CD4-positive, alpha-beta memory T cell (primary cell): ENCODE measurements at places on chromosomes 3 and 15.

- no peak overlapping the region for H3K27ac ChIP-seq
- no peaks in the 10 kb centered on the region for H3K36me3 ChIP-seq
- peaks cover 39% of the 10 kb centered on the region for H3K4me1 ChIP-seq
- no peaks in the 10 kb centered on the region for H3K27me3 ChIP-seq
- DNase-seq = no peak
- H3K4me3 ChIP-seq = no peak overlapping the region
Measured at GRCh38 chr3:18645619-18646018, 220.5 kb upstream of the SATB1 start.

- H3K4me1 ChIP-seq = no peaks in the 10 kb centered on the region
- no peak overlapping the region for H3K27ac ChIP-seq
- no peak for DNase-seq
- H3K27me3 ChIP-seq = no peaks in the 10 kb centered on the region
- no peak overlapping the region for H3K4me3 ChIP-seq
- no peaks in the 10 kb centered on the region for H3K36me3 ChIP-seq
Measured at GRCh38 chr15:99365242-99365641, 114.0 kb downstream of the LRRC28 start.

DNA sequence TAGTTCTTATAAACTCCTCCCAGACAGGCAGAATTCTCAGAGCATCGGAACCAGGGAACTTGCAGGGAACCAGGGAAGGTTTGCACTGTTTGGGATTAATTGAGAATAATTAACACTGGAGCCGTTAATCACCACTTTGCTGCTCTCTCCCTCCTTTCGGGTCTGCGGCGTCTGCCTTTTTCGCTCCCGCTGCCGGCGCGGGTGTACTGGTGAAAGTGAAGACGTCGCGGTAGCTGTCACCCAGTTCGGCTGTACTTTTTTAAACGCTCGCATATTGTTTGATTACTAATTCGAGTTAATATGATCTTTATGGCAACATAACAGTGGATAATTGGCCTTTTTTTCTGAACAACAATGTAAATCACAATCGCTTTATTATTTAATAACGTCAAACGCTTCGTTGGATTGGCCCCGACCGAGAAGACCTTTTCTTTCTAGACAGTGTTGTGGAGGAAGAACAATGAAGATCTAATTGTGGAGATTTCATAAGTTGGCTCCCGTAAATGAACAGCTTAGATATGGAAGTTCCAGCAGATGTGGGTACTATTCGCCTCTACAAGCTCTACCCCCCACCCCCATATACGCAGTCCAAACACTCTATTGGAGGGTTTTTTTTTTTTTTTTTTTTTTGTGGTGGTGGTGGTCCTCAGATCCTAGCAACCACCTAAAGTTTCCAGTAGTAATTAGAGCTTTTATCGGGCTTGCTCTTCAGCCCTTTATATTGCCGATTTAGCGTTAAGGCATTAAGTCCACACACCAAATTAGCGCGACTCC is 12.7 kb downstream of the SOX2 start:
- H3K4me3 ChIP-seq = no peak overlapping the region
- DNase-seq = no peak
- H3K27me3 ChIP-seq = peaks cover 72% of the 10 kb centered on the region
- H3K27ac ChIP-seq = no peak overlapping the region

- H3K36me3 ChIP-seq = no peaks in the 10 kb centered on the region
- no peak overlapping the region for H3K4me3 ChIP-seq
- no peaks in the 10 kb centered on the region for H3K27me3 ChIP-seq
- H3K4me1 ChIP-seq = peaks cover 88% of the 10 kb centered on the region
Measured at GRCh38 chr15:52481915-52482314, 46.8 kb downstream of the MYO5A start.

DNA sequence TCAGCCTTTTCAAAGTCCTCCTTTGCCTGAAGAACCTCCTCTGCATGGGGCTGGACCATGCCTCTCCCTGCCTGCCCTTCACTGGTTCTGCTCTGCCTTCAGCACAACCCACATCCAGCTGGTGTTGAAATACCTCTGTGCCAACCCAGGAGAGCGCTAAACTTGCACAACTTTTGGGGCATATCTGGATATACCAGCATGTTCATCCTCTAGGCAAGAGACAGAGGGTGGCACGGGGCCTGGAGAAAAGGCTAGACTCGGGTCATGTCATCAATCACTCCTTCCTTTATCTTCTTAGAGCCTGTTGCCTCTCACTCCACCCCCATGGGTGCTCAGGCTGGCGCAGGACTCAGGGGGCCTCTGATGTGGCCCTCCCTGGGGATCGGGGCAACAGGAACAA is 4.8 kb downstream of the SEMA4B start:
- H3K4me3 ChIP-seq = no peak overlapping the region
- no peak overlapping the region for H3K27ac ChIP-seq
- no peak for DNase-seq
- H3K4me1 ChIP-seq = peaks cover 32% of the 10 kb centered on the region
- H3K36me3 ChIP-seq = no peaks in the 10 kb centered on the region

- H3K27ac ChIP-seq = no peak overlapping the region
- no peaks in the 10 kb centered on the region for H3K36me3 ChIP-seq
- H3K4me3 ChIP-seq = no peak overlapping the region
- H3K27me3 ChIP-seq = no peaks in the 10 kb centered on the region
Measured at GRCh38 chr3:2303566-2303965, 204.9 kb downstream of the CNTN4 start.

DNA sequence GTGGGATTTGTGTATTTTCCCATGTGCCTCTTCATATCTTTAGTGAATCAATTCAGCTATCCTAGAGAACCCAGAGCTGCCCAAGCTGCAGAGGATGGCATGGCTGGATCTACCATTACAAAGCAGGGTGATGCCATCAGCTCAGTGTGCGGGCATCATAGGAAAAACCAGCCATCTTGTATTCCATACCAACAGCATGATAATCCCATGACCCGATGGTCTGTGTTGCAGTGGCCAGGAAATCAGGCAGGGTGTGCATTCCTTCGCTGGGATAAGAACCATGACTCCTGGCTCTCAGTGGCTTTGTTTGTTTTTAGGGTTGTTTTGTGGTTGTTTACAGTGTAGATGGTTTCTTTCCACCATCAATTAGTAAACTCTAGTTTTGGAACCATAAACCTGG is 36.0 kb downstream of the ARHGAP31 start:
- no peaks in the 10 kb centered on the region for H3K27me3 ChIP-seq
- no peak overlapping the region for H3K4me3 ChIP-seq
- no peak overlapping the region for H3K27ac ChIP-seq
- no peak for DNase-seq

DNA sequence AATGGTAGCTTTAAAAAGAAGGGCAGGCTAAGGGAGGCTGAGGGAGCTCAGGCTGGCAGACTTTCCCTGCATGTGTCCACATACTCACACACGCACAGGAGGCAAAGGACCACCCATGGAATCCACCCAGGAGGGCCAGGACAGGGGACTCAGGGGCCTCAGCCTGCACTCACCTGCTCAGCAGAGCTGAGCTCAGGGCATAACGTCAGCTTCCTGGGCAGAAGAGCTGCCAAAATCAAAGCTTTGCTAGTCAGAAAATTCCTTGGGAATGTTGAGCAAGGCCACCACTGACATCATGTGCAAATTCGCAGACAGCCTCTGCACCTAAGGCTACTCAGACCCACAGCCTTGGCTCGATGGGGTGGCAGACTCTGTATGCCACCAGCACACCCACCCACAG is 16.4 kb upstream of the ALAS1 start:
- H3K27ac ChIP-seq = no peak overlapping the region
- peaks cover 15% of the 10 kb centered on the region for H3K4me1 ChIP-seq
- H3K36me3 ChIP-seq = no peaks in the 10 kb centered on the region
- H3K27me3 ChIP-seq = no peaks in the 10 kb centered on the region

DNA sequence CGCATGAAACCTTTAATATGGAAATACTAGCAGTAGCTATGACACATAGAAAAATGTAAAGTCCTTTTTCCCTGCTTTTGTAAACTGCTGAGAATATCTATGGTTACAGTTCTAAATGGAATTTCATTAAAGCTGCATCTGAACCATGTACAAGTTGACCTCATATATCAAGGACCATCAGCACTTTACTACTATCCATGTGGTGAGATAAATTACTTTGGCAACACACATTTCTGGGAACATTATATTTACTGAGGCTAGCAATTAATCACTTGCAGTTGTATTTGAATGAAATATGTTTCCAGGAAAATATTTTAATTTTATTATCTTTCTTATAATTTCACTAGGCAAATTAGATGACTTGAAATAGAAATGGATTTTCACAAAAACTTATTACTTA is 545.5 kb downstream of the NAALADL2 start:
- no peaks in the 10 kb centered on the region for H3K27me3 ChIP-seq
- H3K36me3 ChIP-seq = no peaks in the 10 kb centered on the region
- H3K27ac ChIP-seq = no peak overlapping the region
- H3K4me3 ChIP-seq = no peak overlapping the region

DNA sequence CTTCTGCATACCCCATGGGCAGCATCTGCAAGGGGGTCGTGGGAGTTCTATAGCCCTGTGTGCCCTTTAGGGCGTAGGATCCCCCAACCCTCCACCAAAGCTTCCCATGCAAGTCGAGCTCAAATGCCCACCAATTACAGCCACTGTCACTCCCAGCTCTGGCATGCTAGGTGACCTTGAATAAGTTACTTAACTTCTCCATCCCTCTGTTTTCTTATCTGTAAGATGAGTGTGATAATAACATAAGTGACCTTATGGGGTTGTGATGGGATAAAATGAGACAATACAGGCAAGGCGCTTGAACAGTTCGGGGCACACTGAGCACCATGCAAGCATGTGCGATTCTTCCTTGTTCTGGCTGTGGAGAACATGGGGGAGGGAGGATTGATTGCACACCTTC is 74.8 kb upstream of the POMGNT2 start:
- peak overlapping the region; percentile 27 for H3K27ac ChIP-seq
- no peak for DNase-seq
- no peaks in the 10 kb centered on the region for H3K27me3 ChIP-seq
- no peaks in the 10 kb centered on the region for H3K36me3 ChIP-seq

GRCh38 chr3:36700537-36701248 is 63.7 kb downstream of the DCLK3 start:
- H3K27ac ChIP-seq = no peak overlapping the region
- H3K4me1 ChIP-seq = no peaks in the 10 kb centered on the region
- no peaks in the 10 kb centered on the region for H3K36me3 ChIP-seq
- DNase-seq = peak; percentile 3
- no peak overlapping the region for H3K4me3 ChIP-seq

GRCh38 chr3:176906046-176906905 is 291.0 kb downstream of the TBL1XR1 start:
- no peak for DNase-seq

DNA sequence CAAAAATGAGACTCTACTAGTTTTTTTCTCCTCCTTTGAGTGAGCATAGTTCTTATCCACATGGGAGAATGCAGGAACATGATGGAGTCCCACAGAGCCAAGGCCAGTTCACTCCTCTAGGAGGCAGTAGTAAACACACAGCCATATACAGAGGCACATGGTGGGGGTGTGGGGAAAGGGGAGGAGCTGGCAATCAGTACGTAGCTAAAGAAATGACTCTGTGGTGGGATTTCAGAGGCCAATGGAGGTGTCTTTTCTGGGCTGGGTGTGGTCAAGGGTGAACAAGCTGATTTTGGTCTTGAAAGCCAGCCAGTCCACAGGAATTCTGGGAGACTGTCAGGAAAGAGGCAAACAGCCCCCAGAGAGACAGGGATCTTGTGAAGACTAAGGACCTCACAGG is 6.6 kb upstream of the RAB11A start:
- no peaks in the 10 kb centered on the region for H3K27me3 ChIP-seq
- no peaks in the 10 kb centered on the region for H3K4me1 ChIP-seq
- peak; percentile 63 for DNase-seq
- no peaks in the 10 kb centered on the region for H3K36me3 ChIP-seq

- no peak overlapping the region for H3K27ac ChIP-seq
- H3K27me3 ChIP-seq = no peaks in the 10 kb centered on the region
Measured at GRCh38 chr15:71891026-71891425, 80.7 kb downstream of the NR2E3 start.

- no peak overlapping the region for H3K27ac ChIP-seq
- H3K4me3 ChIP-seq = no peak overlapping the region
- H3K27me3 ChIP-seq = peaks cover 28% of the 10 kb centered on the region
- no peaks in the 10 kb centered on the region for H3K36me3 ChIP-seq
- H3K4me1 ChIP-seq = peaks cover 7% of the 10 kb centered on the region
Measured at GRCh38 chr3:46883054-46883829, 5.7 kb downstream of the PTH1R start.
